Right lung (tissue), 10 donors: ENCODE measurements at places on chromosomes 11 and 22.

DNA sequence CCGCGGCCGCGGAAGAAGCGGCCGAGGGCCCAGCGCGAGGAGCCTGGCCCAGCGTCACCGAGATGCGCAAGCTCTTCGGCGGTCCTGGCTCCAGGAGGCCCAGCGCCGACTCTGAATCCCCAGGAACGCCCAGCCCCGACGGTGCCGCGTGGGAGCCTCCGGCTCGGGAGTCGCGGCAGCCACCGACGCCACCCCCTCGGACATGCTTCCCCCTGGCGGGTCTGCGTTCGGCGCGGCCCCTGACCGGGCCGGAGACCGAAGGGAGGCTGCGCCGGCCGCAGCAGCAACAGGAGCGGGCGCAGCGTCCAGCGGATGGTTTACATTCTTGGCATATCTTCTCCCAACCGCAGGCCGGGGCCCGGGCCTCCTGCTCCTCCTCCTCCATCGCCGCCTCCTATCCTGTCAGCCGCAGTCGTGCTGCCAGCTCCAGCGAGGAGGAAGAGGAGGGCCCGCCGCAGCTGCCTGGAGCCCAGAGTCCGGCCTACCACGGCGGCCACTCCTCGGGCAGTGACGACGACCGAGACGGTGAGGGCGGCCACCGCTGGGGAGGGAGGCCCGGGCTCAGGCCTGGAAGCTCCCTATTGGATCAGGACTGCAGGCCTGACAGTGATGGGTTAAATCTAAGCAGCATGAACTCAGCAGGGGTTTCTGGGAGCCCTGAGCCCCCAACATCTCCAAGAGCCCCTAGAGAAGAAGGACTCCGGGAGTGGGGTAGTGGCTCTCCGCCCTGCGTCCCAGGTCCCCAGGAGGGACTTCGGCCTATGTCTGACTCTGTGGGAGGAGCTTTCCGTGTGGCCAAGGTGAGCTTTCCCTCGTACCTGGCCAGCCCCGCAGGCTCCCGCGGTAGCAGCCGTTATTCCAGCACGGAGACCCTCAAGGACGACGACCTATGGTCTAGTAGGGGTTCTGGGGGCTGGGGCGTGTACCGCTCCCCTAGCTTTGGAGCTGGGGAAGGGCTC is 1.2 kb downstream of the ARHGEF17 start:
- peak; percentile 87 for DNase-seq

DNA sequence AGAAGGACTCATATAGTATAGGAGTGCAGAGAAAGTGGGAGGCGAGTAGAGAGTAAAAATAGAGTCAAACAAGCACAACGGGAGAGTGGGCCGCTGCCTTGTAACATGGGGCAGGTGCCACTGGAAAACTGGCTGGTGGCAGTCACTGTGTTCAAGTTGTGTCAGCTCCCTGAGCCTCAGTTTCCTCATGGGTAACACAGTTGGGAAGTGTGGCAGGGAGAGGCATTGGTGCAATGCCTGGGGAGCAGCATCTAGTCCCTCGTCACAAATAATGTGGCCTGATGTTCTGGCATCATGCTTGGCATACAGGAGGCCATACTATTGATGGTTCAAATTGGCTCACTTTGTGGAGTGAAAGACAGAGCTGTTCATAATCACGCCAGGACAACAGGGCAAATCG is 78.9 kb upstream of the SPON1 start:
- no peak for DNase-seq

DNA sequence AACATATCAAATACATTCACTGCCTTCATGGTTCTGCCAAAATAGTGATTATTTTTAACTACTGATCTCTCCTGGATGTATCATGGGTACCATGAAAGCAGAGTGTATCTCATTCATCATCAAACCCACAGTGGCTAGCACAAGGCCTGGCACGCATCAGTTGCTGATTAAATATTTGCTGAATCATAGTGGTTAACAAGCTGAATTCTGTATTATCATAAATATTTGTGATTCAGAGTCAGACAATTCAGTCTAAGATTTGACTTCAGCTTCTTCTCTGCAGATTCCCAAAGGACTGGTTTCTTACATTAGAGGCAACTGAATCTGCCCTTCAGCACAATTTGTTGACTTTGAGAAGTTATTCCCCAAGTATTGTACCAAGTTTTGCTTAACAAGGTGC is 715.8 kb upstream of the LRRC4C start:
- DNase-seq, result no peak

DNA sequence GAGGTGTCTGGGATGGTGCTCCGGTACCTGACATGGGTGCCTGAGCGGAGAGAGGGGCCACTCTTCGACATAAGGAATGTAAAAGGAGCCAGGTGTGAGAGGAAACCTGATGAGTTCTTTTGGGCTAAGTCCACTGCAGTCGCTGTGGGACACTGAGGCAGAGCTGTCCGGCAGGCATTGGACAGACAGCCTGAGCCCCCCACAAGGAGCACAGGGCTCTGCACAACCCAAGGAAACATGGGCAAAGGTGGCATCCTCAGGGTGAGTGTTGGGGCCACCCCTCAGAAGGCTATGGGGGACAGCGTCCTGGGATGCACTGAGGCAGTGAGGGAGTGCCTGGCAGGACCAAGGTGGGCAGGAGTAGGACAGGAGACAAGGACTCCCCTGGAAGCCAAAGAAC is 57.7 kb upstream of the EMID1 start:
- DNase-seq, result no peak

GRCh38 chr11:80899381-80899780 is 1458.6 kb upstream of the TENM4 start:
- DNase-seq, result no peak
